ENCODE measurements at places on chromosomes 4 and X.

GRCh38 chr4:5757954-5758353 lies 47.0 kb downstream of the EVC start:
- DNase-seq = no peak

- no peak for DNase-seq
Observed at GRCh38 chrX:111506826-111507225, 4.6 kb upstream of the SERTM2 start.

GRCh38 chr4:110503270-110504083 lies 27.5 kb downstream of the ENPEP start:
- DNase-seq = no peak

DNA sequence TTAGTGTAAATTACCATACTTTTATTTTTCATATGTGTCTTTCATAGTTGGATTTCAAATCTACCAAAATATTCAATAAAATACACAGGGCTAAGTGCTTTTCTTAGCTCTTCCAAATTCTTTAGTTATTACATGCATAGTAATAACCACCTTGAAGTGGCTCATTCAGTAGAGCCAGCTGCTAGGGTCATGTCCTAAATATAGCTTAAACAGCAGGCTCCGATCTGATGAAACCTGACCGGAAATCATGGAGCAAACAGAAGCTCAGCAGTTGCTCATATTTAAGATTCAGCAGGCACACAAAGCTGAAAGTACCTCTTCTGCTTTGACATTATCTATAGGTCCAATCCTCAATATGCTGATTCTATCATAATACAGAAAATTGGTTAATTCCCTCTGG lies 1470.4 kb downstream of the ADGRL3 start:
- DNase-seq = no peak

GRCh38 chrX:152028579-152028978 lies 54.1 kb upstream of the GABRE start:
- no peak for DNase-seq

DNA sequence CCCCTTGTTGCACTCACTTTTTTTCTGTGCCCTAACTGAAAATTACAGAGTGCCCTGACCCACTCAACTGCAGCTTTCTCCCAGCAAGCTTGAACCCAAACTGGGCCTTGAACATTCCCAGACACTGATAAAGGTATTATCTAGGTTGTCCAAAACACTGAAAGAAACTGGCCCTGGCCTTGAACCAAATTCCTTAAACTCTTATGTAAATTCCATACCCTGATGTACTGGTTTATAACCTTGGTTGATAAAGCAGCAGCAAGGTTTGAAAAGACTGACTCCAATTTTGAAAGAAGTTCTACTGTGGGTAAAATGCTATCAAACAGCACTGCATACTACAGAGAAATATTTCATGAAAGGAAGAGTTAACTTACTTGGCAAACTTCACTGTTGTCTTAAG lies 125.6 kb downstream of the PHF8 start:
- no peak for DNase-seq

DNA sequence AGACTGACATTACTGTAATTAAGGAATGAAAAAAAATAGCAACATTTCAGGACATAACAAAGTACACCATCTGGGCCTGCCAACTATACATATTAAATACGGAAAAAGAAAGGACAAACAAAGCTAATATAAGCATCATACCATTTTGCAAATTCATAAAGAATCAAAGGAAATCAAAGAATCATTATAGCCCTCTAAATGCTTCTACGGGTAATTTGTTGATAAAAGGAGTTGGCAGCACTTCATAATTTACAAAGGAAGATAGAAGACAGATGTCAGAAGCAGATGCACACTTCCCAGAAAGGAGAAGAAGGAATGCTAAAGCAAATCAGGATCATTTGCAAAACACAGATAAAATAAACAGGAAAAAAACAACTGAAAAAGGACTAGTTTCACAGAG lies 1757.3 kb downstream of the PCDH7 start:
- DNase-seq = no peak

- DNase-seq = no peak
Observed at GRCh38 chr4:85672116-85672515, 197.2 kb downstream of the ARHGAP24 start.

- DNase-seq = peak; percentile 87
Observed at GRCh38 chrX:20515841-20516461, 249.2 kb upstream of the RPS6KA3 start.

- DNase-seq = no peak
Observed at GRCh38 chr4:150004481-150004880, 73.8 kb upstream of the DCLK2 start.

All from SW480 (cell line).